Central memory CD4-positive, alpha-beta T cell (primary cell): ENCODE measurements at places on chromosomes 1 and 21.

- DNase-seq: no peak
Measured at GRCh38 chr21:33232291-33233034, 2.7 kb downstream of the IFNAR2 start.

- no peak for DNase-seq
Measured at GRCh38 chr1:1996207-1996651, 7.4 kb downstream of the CFAP74 start.

- DNase-seq: no peak
Measured at GRCh38 chr1:152996633-152997400, 4.7 kb upstream of the SPRR3 start.

DNA sequence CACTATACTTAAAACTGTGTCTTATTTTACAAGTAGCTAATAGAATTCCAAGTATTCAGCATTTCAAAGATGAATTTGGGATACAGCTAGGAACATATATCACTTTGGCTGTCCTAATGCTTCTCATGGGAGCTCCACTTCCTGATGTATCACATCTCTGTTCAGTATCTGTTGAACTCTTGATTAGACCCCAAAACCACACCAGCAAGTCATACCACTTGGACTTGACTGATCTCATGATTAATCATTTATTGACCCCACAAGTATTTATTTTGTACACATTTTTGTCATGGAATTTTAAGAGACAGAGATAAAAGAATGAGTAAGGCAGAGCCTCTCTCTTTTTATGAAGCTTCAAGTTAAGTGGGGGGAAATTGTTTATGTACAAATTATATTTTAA lies 30.0 kb downstream of the TMPRSS15 start:
- DNase-seq: no peak

DNA sequence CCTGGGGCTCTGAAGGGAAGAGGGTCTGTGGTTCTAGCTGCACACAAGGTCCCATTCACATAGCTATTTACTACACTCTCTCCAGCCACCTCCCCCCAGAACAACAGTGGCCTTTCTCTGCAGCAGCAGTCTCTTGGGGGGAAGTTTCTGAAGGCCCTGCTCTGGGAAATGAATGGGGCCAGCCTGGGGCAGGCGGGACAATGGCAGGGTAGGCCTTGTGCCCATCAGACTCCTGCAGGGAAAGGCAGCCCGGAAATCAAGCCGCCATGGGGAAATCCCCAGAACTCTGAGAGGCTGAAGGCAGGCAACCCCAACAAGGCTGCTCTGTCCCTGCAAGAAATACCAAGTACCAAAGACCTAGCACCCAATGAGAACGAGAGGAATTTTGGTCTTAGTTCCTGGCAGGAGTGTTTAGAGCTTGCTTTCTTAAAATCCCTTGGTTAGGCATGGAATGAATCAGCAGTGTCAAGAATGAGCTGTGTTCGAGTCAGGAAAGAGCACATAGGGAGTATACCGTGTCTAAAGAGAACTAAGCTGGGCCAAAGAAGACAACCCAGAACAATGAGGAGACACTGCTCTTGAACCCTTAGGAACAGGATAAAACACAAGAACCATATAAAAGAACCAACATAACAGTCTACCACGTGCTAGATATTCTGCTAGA lies 11.3 kb downstream of the ARHGEF11 start:
- DNase-seq: no peak

DNA sequence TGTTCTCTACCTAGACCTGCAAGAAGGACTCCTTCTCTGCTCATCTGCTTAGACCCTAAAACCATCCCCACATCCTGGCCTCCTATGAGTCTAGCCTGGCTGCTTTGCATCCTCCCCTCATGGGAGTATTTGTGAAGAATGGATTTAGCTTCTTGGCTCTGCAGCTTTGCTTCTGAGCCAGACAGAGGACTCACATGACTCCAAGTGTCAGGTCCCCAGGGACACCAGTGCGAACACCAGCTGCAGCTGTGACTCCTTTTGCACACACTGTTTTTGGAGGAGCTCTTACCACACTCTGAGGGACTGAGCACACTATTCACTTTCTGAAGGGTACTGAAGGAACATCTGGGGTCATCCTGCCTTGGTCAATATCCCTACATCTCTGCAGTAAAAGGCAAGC lies 131.8 kb upstream of the SGIP1 start:
- no peak for DNase-seq

- no peak for DNase-seq
Measured at GRCh38 chr1:23556635-23557470, 2.4 kb downstream of the ID3 start.

DNA sequence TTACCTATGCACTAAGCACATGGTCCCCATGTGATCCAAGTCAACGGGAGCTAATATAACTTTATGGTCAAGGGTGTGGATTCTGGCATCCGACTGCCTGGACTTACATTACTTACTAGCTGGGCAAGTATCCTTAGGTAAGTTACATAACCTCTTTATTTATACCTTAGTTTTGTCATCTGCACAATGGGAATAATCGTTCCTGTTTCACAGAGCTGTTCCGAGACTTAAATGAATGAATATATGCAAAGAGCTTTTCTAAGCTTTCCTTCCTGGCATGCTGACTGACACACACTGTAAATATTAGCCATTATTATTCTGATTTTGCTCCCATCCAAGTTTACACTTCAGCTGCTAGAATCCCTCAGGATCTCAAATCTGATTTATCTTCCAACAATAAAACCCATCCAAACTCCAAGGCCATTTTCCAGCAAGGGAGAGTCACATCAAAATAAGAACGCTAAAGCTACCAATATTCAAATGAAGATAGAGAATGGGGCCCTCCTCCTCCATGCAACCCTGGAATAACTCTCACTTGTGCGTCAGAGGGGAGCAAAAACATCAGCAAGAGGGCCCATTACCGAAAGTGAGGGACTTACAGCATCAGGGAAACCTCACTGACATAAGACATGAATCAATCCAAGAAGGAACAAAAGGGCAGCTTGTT lies 115.6 kb upstream of the KAZN start:
- no peak for DNase-seq

- no peak for DNase-seq
Measured at GRCh38 chr21:29175408-29176134, 45.1 kb downstream of the MAP3K7CL start.

GRCh38 chr1:243950166-243950565 lies 100.1 kb upstream of the AKT3 start:
- DNase-seq: no peak

GRCh38 chr1:117638141-117638540 lies 32.3 kb downstream of the TENT5C start:
- DNase-seq: no peak

GRCh38 chr1:57013522-57013921 lies 47.7 kb upstream of the C8B start:
- no peak for DNase-seq

DNA sequence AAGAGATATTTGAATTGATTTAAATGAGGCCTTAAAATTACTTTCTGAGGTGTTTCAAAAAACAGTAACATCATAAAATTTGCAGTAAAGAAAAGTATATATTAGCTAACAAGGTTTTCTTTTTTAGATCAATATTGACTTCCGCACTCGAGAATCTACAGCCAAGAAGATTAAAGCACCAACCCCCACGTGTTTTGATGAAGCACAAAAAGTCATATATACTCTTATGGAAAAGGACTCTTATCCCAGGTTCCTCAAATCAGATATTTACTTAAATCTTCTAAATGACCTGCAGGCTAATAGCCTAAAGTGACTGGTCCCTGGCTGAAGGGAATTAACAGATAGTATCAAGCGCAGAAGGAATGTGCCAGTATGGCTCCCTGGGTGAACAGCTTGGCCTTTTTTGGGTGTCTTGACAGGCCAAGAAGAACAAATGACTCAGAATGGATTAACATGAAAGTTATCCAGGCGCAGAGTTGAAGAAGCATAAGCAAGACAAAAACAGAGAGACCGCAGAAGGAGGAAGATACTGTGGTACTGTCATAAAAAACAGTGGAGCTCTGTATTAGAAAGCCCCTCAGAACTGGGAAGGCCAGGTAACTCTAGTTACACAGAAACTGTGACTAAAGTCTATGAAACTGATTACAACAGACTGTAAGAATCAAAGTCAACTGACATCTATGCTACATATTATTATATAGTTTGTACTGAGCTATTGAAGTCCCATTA lies 3.6 kb downstream of the RGS1 start:
- DNase-seq: peak; percentile 20

- DNase-seq: no peak
Measured at GRCh38 chr1:246687002-246687401, 37.2 kb upstream of the SCCPDH start.

DNA sequence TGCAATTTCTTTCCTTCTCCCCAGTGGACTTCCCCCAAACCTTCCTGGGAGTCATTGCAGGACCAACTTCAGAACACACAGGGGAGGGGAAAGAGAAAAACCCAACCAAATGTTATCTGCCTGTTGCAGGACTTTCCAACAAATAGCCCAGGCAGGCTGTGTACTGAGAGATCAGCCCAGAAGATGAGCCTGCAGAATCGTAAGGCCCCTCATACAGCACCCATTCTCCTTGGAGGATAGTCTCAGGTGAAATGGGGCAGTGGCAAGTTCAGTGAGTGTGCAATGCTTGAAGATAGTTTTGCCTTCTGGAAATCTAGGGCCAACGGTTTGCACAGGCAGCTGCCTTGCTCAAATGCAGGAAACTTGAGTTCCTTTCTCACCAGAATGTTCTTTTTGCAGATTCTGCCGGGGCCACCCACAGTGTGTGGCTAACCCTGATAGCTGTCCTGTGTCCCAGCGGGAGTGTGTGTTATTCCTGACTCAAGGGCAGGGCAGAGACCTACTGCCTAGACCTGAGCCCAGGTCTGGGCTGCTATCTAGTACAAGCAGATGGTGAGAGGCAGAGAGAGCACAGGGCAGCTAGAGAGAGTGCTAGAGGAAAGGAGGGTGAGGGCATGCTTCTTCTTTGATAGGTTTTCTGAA lies 48.8 kb downstream of the GADD45A start:
- DNase-seq: no peak

DNA sequence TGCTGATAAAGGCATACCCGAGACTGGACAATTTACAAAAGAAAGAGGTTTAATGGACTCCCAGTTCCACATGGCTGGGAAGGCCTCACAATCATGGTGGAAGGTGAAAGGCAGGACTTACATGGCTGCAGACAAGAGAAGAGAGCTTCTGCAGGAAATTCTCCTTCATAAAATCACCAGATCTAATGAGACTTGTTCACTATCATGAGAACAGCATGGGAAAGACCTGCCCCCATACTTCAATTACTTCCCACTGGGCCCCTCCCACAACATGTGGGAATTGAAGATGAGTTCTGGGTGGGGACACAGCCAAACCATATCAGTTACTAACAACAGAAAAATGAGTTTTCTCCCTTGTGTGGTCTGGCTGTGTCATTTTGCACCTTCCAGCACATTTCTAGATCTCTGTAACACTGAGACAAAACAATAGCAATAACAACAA lies 741.4 kb downstream of the KCNT2 start:
- no peak for DNase-seq

- no peak for DNase-seq
Measured at GRCh38 chr1:69766431-69767180, 198.9 kb downstream of the LRRC7 start.

DNA sequence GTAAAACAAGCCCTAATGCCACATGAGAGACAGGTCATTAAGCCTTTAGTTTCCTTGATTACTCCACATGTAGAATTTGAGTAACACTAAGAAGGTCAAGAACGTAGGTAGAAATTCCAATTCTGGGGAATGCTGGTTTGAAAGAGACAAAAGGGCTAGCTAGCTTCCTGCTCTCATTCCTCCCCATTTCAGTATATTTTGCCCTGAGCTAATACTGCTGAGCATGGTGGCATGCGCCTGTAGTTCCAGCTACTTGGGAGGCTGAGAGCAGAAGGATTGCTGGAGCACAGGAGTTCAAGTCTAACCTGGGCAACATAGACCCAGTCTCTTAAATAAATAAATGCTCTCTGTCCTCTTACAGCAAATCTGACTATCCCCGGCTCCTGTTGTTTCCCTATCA lies 12.8 kb downstream of the PRDX6 start:
- DNase-seq: no peak

- DNase-seq: no peak
Measured at GRCh38 chr1:20276485-20277159, 14.1 kb upstream of the VWA5B1 start.

DNA sequence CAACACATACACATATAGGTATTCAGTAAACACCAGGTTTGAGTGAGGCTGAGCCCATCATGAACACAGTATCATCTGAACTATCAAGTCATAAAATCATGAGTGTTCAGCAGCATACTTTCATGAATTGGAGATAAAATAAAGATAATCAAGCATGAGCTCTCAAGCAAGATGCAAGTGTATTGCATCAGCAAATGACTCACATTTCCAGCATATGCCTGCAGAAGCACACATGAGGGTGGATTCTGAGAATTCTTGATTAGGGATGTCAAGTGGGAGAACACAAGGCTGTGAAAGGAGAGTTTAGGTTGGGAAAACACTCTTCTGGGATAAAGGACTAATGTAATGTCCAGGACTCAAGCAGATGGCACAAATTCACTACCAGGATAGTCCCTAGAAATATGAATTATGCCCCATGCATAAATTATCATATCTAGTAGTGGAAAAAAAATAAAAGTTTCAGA lies 299.2 kb downstream of the SRGAP2C start:
- no peak for DNase-seq

DNA sequence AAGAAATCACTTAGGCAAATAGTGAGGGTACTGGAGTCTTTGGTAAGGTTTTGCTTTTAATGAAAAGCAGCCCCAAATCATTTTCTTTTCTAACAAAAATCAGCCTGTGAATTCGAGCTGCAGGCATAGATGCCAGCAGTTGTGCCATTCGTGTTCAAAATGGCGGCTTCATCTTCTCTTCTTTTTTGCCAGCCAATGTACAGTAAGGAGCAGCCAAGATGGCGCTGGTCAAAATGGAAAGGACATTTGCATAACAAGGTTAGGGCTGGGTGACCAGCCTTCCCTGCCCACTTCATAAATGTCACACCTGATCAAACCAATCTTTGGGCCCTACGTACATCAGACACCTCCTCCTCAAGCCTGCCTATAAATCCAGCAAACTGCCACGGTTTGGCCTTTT lies 100.2 kb upstream of the RGS1 start:
- no peak for DNase-seq

DNA sequence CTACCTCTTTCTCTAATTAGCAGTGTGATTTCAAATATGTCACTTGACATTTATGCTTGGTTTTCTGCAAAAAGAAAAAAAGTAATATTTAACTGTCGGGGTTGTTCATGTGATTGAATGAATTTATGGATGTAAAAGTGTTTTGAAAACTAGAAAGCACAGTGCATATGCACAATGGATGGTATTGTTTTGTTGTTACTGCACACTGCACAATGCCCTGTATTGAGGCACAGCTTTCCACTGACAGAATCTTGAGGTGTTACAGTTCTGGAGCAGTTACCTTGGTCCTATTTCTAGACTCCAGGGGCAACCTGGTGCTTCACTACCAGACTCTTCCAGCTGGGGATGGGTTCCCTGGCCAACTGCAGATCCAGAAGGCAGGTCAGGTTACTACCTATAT lies 116.8 kb upstream of the L1TD1 start:
- DNase-seq: no peak

GRCh38 chr21:42388740-42389448 lies 7.0 kb downstream of the TMPRSS3 start:
- peak; percentile 30 for DNase-seq
